ENCODE measurements at places on chromosomes 6 and 20.

GRCh38 chr6:47188588-47189021 lies 121.1 kb downstream of the TNFRSF21 start:
- no peak for DNase-seq

DNA sequence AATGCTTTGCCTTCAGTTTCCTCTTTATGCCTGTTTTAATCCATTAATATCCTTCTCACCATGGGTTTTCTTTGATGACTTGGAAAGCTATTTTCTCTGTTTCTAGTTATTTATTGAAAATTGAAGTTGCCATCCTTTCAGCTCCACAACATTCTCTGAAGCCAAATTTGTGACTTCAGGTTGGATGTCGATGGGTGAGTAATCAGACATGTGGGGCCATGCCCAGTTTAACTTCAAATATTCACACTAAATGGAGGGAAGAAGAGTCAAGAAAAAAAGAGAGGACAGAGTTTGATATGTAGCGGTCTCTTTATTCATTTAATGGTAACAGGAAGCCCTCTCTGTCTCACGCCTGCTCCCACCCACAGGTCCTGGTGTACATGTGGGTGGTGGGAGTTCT lies 89.1 kb upstream of the RIPOR2 start:
- DNase-seq = no peak

- no peak for DNase-seq
Measured at GRCh38 chr6:33206864-33207551, 1.3 kb upstream of the RING1 start.

GRCh38 chr6:44219815-44220784 lies 3.3 kb upstream of the SLC29A1 start:
- DNase-seq = no peak

DNA sequence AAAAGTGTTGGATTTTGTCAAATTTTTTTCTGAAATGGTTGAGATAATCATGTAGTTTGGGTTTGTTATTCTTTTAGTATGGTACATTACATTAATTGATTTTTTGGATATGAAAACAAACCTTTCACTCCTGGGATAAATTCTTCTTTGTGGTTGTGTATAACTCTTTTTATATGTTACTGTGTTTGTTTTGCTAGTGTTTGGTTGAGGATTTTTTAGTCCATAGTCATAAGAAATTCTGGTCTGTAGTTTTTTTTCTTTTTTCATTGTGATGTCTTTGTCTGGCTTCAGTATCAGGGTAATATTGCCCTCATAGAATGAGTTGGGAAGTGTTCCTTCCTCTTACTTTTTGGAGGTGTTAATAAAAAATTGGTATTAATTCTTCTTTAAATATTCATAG lies 122.2 kb upstream of the ATXN1 start:
- no peak for DNase-seq

GRCh38 chr6:155495011-155495768 lies 39.6 kb upstream of the NOX3 start:
- DNase-seq = no peak

DNA sequence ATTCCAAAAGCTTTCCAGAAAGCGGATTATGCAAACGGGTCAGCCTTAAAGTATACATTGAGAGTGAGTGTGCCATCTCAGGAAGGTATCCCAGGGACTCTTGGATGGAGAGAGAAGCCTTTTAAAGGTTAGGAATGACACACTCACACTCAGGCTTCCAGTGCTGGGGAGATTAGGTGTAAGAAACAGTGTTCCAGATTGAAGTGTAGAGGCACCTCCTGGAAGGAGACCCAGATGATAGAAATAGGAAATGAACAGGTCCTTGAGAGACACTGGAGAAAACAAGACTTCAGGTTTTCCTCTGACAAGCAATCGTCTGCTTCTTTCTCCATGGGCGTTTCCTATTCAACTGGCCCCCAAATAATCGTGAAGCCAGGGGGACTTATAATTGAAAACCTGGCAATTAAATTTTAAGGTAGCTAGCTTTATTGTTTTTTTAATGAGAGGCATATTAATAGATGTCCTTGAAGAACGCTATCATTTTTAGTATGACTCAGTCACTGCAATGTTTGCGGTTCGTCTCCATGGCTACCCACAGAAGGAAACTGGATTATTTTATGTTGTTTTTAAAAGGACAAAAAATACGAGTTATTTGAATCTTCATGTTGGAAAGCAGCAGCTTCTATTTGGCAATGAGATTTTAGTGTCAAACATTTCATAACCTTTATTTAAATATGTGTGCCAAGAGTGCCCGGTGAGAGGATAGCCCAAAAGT lies 85.3 kb downstream of the TRMT6 start:
- DNase-seq = no peak

DNA sequence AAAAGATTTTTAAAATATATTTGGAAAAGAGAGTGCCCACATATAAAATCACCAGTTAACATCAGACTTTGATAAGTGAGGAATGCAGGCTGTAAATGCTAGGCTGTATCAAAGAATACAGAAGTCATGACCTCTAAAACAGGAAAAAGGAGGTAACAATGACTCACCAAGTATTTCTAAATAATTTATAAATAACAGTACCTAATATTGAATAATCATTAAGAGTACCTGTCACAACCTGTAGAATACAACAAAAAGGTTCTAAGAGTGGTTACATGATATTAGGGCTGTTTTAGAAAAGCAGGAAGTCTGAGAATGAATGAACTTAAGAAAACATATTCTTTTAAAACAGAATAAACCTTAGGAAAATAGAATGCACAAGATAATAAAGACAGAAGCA lies 173.1 kb upstream of the CST7 start:
- DNase-seq = no peak

DNA sequence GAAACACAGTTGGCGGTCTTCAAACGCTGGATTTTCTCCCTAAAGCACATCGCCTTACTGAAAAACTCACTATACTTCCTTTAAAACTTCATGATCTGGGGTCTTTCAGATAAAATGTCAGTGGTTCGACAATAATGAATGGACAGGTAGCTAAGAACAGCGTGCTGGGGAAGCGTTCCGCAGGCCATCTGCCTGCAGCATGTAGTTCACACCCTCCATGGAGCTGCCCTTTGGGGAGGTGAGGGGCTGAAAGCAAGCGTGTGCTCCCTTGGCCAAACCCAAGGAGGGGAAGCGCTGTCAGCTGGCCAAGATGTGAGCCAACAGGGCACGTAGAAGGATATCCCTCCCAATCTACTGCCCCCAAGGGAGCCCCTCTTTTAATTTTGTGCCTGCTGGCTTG lies 20.8 kb downstream of the MYLK4 start:
- no peak for DNase-seq

DNA sequence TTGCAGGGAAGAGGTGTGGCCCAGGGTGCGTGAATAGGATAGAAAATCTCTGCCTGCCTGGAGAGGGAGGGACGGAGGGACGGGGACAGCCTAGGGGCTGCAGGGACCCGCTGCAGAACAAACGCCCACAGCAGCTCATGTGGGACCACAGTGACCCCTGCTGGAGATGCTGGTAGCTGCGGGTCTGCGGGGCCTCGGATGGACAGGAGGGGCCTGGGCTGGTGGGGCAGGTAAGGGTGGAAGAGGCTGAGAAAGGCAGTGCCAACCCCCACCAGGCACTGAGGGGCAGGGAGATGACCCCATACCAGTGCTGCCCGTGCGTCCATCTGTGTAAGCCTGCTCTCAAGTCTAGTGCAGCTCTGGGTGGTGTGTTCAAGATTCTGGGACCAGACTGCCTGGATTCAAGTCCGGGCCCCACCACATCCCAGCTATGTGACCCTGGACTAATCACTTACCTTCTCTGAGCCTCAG lies 39.4 kb downstream of the KIAA1755 start:
- peak; percentile 29 for DNase-seq

- no peak for DNase-seq
Measured at GRCh38 chr6:122153557-122153956, 245.9 kb upstream of the HSF2 start.

DNA sequence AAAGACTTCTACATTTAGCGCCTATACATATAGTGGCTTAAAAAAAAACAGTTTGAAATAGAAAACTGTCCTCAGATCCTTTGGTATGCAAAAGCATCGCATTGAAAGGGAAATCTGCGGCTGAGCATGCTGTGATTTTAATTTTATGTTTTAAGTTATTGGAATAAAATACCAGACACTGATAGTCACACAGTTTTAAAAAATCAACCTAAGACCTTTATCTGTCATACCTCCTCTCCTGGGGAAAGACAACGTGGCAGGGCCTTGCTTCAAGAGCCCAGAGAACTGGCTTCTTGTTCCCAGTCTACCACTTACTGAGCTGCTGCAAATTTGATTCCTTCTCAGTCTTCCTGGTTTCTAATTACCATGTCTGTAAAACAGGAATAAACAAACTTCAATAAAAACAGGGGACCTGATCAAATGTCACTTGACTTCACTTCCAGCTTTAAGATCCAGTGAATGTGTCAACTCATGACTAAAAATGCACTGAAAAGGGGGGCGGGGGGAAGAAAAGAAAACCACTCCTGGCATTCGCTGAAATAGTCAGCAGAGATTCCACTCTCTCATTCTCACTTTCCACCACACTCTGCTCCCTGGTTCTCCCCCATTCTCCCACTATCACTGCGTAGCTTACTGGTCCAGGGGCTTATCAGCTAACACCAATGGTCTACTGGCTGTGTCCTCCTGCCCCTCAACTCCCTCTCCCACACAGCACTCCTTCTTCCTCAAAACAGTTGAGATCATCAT lies 494.7 kb upstream of the MARCKS start:
- DNase-seq = no peak

- DNase-seq = no peak
Measured at GRCh38 chr6:104642871-104643270, 216.8 kb downstream of the HACE1 start.

- no peak for DNase-seq
Measured at GRCh38 chr20:33318096-33318429, 35.0 kb downstream of the BPIFB1 start.

- no peak for DNase-seq
Measured at GRCh38 chr6:34973547-34974248, 84.6 kb downstream of the ANKS1A start.

DNA sequence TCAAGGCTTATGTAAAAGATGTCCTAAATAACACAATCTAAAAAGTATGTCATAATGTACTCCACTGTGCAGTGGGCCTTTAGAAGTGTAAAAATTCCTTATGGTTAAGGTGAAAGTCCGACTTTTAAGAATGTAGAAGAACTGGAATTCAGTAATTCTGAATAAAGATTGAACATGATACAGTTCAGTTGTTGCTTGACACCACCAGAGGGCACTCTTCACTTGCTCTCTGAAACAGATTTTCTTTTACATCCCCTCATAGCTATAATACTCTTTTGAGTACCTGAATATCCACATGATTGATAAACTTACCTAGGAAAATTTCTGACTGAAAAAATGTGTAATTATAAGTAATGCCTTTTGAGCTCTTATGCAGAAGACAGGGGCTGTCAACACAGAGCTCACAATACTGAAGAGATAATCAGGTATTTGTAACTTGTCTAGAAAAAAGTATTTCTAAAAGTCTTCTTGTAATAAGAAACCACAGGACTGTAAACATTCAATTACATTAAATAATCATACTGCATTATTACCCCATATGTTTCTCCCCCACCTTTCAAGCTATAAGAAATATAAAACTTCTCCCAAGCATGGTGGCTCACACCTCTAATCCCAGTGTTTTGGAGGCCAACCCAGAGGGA lies 92.1 kb downstream of the POPDC3 start:
- DNase-seq = no peak

DNA sequence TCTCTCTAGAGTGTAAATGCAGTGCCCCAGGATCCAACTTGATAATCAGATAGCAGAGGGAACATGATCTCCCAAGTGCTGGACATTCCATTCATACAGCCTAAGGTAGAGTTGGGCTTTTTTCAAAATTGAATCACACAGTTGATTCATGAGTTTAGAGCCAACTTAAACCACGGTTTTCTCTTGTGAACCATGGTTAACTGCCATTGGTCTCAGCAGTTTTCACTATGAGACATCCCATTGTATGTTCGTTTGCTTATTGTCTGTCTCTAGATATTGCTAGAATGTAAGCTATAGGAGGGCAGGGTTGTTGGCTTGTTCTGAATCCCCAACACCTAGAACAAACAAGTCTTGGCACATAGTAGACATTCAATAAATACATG lies 37.2 kb upstream of the TAF8 start:
- DNase-seq = no peak

Data from stimulated activated CD8-positive, alpha-beta memory T cell treated with anti-CD3 and anti-CD28 coated beads, Interleukin-7, amount 100 ng/mL, for 4 hours (primary cell).